ENCODE measurements at places on chromosomes 4 and X.

GRCh38 chr4:150817017-150817416, 198.1 kb downstream of the LRBA start:
- no peaks in the 10 kb centered on the region for H3K4me1 ChIP-seq
- no peak overlapping the region for H3K4me3 ChIP-seq
- no peaks in the 10 kb centered on the region for H3K27me3 ChIP-seq
- no peak for DNase-seq

- H3K27ac ChIP-seq: no peak overlapping the region
- no peak overlapping the region for H3K4me3 ChIP-seq
- no peak for DNase-seq
- H3K36me3 ChIP-seq: no peaks in the 10 kb centered on the region
- H3K27me3 ChIP-seq: no peaks in the 10 kb centered on the region
- H3K4me1 ChIP-seq: no peaks in the 10 kb centered on the region
These were observed 267.4 kb downstream of the IL1RAPL1 start for GRCh38 chrX:28854637-28855036.

DNA sequence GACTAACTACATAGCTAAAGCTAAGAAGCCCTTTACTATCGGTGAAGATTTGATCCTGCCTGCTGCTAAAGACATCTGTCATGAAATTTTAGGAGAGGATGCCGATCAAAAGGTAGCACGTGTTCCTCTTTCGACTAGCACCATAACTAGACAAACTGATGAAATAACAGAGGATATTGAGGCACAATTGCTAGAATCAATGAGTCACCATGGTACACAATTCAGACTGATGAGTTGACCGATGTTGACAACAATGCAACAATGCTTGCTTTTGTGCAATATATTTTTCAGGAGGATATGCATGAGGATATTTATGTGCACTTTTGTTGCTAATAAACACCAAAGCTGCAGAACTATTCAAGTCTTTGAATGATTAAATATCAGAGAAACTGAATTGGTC, 24.3 kb downstream of the TBCK start:
- DNase-seq: no peak
- H3K4me1 ChIP-seq: no peaks in the 10 kb centered on the region

GRCh38 chrX:76029385-76029784, 143.5 kb upstream of the PBDC1 start:
- H3K27ac ChIP-seq: no peak overlapping the region
- no peaks in the 10 kb centered on the region for H3K4me1 ChIP-seq
- no peaks in the 10 kb centered on the region for H3K27me3 ChIP-seq
- no peak for DNase-seq

GRCh38 chr4:185536411-185536709, 1.1 kb upstream of the PDLIM3 start:
- no peak for DNase-seq
- H3K4me1 ChIP-seq: peaks cover 6% of the 10 kb centered on the region
- H3K4me3 ChIP-seq: peak overlapping the region; percentile 51
- peaks cover 3% of the 10 kb centered on the region for H3K27me3 ChIP-seq
- no peaks in the 10 kb centered on the region for H3K36me3 ChIP-seq

DNA sequence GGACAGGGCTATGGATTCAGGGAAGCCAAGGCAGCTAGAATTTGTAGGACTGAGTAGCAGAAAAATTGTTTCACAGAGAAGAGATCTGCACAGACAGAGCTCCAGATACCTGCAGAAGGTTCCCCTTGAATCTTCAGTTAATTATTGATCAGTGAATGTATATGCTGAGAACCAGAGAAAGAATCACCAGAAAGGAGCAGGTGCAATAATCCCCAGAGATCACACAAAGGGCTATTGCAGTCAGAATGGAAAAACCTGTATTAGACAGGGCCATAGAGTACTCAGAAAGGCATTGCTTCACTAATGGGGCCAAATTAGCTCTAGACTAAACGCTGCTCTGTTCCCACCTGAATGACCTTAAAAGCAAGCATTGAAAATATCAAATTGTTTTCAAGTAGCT, 35.5 kb upstream of the SMAD1 start:
- H3K4me1 ChIP-seq: no peaks in the 10 kb centered on the region
- H3K27ac ChIP-seq: no peak overlapping the region
- no peak overlapping the region for H3K4me3 ChIP-seq
- no peaks in the 10 kb centered on the region for H3K27me3 ChIP-seq
- H3K36me3 ChIP-seq: no peaks in the 10 kb centered on the region
- no peak for DNase-seq

- H3K4me1 ChIP-seq: no peaks in the 10 kb centered on the region
- H3K36me3 ChIP-seq: no peaks in the 10 kb centered on the region
- DNase-seq: peak; percentile 16
- H3K4me3 ChIP-seq: no peak overlapping the region
These were observed 231.2 kb upstream of the VEGFC start for GRCh38 chr4:177023951-177024350.

DNA sequence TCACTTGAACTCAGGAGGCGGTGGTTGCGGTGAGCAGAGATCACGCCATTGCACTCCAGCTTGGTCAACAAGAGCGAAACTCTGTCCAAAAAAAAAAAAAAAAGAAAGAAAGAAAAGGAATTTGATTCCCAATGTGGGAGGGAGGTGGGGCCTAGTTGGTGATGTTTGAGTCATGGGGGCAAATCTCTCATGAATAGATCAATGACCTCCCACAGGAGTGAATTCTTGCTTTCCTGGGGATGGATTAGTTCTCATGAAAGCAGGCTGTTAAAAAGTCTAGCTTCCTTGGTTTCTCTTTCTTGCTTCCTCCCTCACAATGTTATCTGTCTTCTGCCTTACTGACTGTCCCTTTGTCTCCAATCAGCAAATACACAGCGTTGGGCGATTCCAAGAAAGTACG, 419.5 kb upstream of the RPS6KA3 start:
- H3K36me3 ChIP-seq: no peaks in the 10 kb centered on the region
- no peak overlapping the region for H3K27ac ChIP-seq
- DNase-seq: no peak
- no peaks in the 10 kb centered on the region for H3K27me3 ChIP-seq

DNA sequence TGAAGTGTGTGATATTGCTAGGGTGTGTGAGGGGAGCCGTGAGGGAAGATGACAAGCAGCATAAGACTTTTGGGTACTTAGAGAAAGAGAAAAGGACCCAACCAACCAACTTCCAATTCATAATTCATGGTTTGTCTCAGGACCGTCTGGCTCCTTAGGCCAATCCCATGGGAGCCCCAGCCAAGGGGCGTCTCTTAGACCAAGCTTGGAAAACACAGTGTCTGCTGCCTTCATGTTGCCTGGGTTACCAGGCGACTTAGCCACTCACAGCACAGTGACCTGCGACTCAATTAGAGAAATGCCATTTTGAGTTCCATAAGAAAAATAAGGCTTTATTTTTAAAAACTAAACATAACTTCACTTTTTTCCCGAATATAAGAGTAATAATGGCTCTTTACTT, 32.7 kb downstream of the BST1 start:
- no peak overlapping the region for H3K27ac ChIP-seq
- H3K4me1 ChIP-seq: no peaks in the 10 kb centered on the region
- H3K27me3 ChIP-seq: no peaks in the 10 kb centered on the region
- DNase-seq: no peak
- H3K4me3 ChIP-seq: no peak overlapping the region

DNA sequence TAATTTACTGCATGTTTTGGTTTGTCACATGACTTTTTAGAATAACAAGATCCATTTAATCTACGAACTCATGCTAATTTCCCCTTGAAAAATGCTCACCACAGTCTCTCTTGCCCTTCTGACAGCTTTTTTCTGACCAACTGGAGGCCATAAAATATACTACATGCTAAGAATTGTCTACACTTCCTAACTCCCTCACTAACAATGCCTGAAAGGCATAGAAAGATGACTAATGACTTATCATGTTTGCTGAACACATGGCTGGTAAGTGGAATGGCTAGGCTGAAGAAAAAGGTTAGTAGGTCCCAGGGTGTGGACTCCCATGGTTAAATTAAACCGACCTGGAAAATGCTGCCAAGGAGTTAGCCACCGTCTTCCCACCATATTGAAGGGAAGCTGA, 309.9 kb downstream of the SPOCK3 start:
- H3K27ac ChIP-seq: no peak overlapping the region
- no peak overlapping the region for H3K4me3 ChIP-seq
- H3K27me3 ChIP-seq: peaks cover 3% of the 10 kb centered on the region
- no peaks in the 10 kb centered on the region for H3K36me3 ChIP-seq
- no peak for DNase-seq

GRCh38 chr4:148643851-148644250, 201.6 kb upstream of the NR3C2 start:
- no peak for DNase-seq
- H3K27me3 ChIP-seq: no peaks in the 10 kb centered on the region
- H3K36me3 ChIP-seq: no peaks in the 10 kb centered on the region
- H3K4me1 ChIP-seq: no peaks in the 10 kb centered on the region
- H3K27ac ChIP-seq: no peak overlapping the region

GRCh38 chrX:27863809-27864208, 56.0 kb downstream of the MAGEB10 start:
- no peak overlapping the region for H3K27ac ChIP-seq
- no peak overlapping the region for H3K4me3 ChIP-seq
- no peaks in the 10 kb centered on the region for H3K27me3 ChIP-seq
- H3K4me1 ChIP-seq: no peaks in the 10 kb centered on the region
- DNase-seq: no peak

GRCh38 chr4:99891351-99891750, 2.9 kb downstream of the LAMTOR3 start:
- H3K27me3 ChIP-seq: no peaks in the 10 kb centered on the region
- no peak overlapping the region for H3K27ac ChIP-seq
- no peak for DNase-seq
- H3K4me1 ChIP-seq: no peaks in the 10 kb centered on the region

DNA sequence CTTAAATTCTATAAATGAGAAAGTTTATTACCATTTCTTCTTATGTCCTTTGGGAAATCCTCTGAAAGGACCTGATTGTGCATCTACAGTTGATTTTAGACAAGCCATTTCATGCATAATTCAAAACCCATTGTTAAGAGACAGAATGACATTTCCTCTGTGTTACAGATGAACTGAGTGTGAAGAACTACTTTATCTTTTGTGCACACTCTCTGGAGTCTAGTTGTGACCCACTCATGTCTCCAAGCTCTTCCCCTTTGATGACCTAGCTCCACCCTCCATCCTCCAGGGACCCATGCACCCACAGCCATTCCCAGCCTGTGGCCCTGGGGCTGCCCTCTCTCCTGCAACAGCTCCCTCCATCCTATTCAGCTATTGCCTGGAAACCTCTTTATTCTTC, 57.5 kb upstream of the BMPR1B start:
- DNase-seq: no peak
- no peaks in the 10 kb centered on the region for H3K36me3 ChIP-seq
- H3K27ac ChIP-seq: no peak overlapping the region
- H3K4me3 ChIP-seq: no peak overlapping the region
- no peaks in the 10 kb centered on the region for H3K4me1 ChIP-seq

All from kidney (tissue), 22 donors.